Stimulated activated CD4-positive, alpha-beta T cell treated with anti-CD3 and anti-CD28 coated beads, Interleukin-1b, Interleukin-23, amount 100 ng/mL, for 1 hour (primary cell): ENCODE measurements at places on chromosomes 6 and 20.

GRCh38 chr6:138454981-138455706 is 44.1 kb downstream of the NHSL1 start:
- peak; percentile 4 for DNase-seq

- no peak for DNase-seq
These were observed 79.8 kb downstream of the TBC1D7 start for GRCh38 chr6:13248584-13248985.

DNA sequence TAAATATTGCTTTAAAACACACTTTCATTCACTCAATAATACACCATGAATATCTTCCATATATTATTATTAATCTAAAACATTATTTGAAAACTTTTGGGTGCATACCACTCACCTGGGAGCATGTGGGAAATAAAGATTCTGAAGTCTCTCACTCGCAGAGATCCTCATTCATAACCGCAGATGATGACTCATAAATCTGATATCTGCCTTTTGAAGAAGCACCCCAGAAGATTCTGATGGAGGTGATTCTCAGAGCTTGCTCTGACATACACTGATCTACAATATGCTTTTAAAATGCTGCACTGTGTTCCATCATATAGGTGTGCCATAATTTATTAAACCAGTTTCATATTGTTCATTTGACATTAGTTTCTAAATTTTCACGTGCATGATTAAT is 135.0 kb upstream of the SGK1 start:
- DNase-seq, result no peak

DNA sequence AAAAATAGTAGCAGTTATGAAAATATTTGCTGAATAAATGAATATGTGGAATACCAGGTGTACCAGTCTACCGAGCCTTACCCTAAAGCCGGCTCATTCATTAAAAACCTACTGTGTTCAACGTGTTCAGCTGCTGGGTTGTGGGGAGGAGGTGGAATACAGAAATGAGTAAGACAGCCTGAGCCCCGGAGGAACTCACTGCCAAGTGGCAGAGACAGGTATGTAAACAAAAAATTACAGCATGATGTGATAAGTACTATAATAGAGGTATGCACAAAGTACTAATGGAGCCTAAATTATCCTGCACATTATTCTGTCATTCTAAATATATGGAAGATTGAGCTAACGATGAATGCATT is 6.8 kb upstream of the ADTRP start:
- no peak for DNase-seq

DNA sequence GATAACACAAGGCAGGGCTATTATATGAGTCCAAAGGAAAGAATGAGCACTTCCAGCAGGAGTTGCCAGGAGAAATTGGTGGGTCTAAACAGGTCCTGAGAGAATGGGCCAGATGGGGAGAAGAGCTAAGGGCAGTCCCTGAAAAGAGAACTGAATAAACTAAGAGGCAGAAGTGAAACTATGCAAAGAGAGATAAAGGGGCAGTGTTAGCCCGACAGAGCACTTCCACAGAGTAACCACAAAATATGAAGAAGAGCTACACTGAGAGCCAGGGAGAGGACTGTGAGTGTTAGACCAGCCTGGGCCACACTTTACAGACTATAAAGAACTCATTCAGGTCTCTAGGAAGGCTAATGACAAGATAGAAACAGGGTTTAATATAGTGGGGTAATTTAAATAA is 43.8 kb downstream of the RALGAPA2 start:
- DNase-seq, result no peak

DNA sequence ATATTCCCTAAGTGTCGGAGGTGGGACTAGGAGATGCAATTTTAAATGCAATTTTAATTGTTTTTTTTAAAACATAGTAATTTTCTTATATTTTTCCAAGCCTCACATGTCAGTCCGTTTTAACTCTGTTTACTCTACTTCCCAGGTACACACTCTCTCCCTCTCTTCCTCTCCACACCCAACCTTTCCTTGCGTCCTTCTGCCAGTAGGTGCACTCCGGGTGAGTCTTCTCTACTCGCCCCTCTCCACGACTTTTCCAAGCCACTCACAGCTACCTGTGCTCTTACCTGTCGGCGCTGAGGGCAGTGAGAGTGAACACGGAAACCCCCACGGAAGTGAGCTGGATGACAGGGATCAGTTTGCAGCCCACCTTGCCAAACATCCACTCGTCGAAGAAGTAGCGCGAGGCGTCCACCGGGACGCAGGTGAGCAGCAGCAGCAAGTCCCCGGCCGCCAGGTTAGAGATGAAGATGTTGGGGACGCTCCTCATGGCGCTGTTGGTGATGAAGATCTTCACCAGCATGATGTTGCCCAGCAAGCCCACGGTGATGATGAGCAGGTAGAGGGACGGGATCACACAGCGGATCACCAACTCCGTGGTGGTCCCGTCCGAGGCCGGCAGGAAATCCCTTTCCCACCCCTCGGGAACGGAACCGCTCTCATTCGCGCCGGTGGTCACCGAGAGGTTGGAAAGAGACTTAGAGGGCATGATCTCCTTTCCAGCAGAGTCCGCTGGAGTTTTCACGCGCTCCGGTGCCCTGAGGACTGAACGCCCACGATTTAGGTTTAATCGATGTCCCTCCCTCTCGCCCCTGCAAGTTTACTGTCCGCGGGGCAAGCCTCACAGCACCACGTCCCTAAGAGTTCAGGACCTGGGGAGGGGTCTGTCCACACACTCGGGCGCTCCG is 44.5 kb upstream of the GJE1 start:
- DNase-seq, result no peak

- no peak for DNase-seq
These were observed 8.5 kb downstream of the CD164 start for GRCh38 chr6:109373762-109374161.

GRCh38 chr6:14734416-14735340 is 511.2 kb upstream of the JARID2 start:
- DNase-seq, result no peak

- no peak for DNase-seq
These were observed 125.9 kb upstream of the TRAF3IP2 start for GRCh38 chr6:111731456-111732195.

- no peak for DNase-seq
These were observed 26.4 kb upstream of the PTGIS start for GRCh38 chr20:49594143-49594930.

DNA sequence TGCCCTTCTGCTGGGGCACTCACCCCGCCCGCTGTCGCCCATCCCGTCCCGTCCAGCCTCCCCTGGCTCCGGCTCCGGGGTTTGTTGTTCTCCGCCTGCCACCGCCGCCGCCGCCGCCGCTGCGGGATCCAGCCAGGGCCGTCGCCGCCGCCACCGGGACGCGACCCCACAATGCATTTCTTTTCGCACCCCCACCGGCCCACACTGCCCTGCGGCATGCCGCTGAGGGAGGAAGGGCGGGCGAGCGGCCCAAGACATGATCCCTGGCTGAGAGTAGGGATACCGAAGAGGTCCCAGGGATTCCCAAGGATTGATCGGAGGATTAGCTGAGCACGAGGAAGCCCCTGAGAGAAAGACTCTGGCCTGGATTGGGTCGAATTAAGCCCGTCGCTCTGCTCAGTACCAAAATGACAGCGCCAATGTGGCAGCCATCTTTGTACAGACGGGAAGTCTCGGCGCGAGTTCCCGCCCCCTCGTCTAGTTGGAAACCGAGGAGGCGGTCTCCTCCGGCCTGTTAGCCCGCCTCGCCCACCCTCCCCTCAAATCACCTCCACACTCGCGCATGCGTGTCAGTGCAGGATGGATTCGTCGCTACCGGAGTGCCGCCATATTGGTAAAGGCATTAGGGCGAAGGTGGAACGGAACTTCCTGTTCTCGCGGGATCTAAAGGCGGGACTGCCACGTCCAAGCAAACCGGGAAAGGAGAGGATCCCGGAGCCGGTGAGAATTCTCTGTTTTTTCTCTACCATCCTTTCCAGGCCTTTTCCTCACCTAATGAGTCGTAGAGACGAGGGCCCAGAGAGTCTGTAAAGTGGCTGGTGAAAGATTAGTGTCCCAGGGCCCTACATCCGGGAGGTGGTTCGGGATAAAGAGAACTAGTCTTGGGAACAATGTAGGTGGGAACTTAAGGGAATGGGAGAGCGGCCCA is at the start of the genes RXRB and SLC39A7:
TSS of gene RXRB (minus strand) at position 447 of the 928 bp plus-strand sequence. CDS start at position 258, 189 bp downstream.
TSS of gene SLC39A7 (plus strand) at position 649 of the 928 bp plus-strand sequence. CDS start 379 bp downstream, outside the sequence.
- DNase-seq, result peak; percentile 99

GRCh38 chr6:114288701-114289495 is 53.9 kb downstream of the HS3ST5 start:
- no peak for DNase-seq

DNA sequence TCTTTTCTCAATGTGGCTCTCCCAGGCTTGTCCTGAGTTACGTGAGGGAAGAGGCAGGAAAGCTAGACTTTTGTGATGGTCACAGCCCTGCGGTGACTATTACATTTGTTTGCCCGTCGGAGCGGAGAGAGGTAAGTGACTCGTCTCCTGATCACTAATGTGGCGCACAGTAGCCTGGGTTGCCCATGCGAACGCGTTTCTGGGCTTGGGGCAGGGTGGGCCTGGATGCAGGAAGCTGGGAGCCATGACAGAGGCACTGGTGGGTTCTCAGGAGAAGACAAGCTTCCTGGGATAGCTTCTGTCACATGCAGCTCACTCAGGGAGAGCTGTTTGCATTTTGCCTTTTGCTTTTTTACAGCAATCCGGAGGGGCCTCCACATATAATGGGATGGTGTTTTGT is 60.6 kb downstream of the IGF2R start:
- no peak for DNase-seq

GRCh38 chr6:21586740-21587178 is 6.8 kb upstream of the SOX4 start:
- no peak for DNase-seq

- no peak for DNase-seq
These were observed 174.8 kb downstream of the SASH1 start for GRCh38 chr6:148517470-148517869.
